ENCODE measurements at places on chromosomes 6 and 20.

DNA sequence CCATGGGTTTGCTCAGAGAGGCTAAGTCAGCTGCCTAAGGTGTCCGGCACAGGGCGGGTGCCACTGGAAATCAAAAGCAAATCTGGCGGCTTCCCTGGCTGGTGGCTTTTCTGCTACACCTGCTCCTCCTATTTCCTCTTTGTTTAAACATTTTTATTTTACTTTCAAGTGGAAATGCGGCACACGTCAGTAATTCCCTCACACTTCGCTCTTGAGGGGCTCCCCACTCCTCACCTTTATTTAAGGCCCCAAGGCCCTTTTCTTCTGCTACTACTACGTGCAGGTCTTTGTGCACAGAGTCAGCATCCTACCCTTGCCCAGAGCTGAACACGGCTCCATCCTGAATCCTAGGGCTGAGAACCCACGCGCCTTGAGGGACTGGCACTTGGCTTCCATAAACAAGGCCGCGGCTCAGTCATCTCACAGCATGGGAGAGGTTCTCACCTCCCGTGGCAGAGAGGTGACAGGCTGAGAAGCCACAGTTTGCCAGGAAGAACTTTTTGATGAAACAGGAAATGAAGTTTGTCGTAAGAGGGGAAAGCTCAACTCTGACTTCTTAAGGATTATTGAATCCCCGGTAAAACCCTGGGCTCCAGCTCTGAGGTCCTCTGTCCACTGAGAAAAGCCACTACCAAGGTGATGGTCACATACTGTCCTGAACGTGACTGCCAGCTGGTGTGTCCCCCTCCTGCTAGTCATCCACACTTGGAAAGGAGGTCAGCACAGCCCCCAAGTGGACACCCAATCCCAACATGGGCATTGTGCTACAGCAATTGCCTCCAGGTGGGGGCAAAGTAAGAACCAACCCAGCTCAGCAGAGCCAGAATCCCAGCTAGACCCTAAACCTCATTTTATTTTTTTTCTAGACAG lies 48.0 kb downstream of the NFATC2 start:
- H3K4me1 ChIP-seq = peaks cover 72% of the 10 kb centered on the region
- peaks cover 16% of the 10 kb centered on the region for H3K36me3 ChIP-seq
- peak overlapping the region; percentile 53 for H3K27ac ChIP-seq
- H3K27me3 ChIP-seq = no peaks in the 10 kb centered on the region

GRCh38 chr20:5156675-5157448 lies 30.1 kb downstream of the CDS2 start:
- H3K27ac ChIP-seq = no peak overlapping the region
- peaks cover 4% of the 10 kb centered on the region for H3K4me1 ChIP-seq
- H3K27me3 ChIP-seq = no peaks in the 10 kb centered on the region
- DNase-seq = no peak

GRCh38 chr6:105564121-105564902 lies 161.4 kb upstream of the PREP start:
- DNase-seq = no peak
- no peaks in the 10 kb centered on the region for H3K27me3 ChIP-seq
- H3K36me3 ChIP-seq = no peaks in the 10 kb centered on the region
- H3K4me3 ChIP-seq = no peak overlapping the region
- peaks cover 5% of the 10 kb centered on the region for H3K4me1 ChIP-seq

DNA sequence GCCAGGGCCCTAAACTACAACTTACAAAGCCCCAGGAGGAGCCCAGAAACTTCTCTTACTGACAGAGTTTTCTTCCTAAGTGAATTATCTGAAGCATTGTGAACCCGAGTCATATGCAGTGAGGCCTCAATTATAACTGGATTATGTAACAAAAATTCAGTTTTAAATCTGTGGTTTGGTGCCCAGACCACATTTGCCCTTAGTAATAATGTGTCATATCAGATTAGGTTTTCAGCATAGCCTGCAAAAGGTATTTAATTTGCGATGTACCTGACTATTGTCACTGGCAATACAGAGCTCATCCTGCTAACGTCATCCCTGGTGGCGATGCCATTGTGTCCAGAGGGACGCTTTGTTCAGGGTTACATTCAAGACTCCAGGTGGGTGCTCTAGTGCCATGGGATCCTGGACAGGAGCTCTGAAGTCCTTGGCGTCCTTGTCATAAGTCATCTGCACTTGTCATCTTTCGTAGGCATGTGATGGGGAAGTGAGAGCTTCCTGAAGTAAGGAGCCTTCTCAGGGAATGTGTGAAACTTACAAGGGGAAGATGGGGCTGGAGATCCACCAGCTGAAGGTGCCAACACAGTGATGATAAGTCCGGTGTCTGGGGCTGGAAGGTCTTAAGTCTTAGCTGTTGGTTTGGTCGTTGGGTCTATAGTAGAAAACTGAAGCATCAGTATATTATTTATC lies 65.1 kb downstream of the HIVEP1 start:
- no peak for DNase-seq
- peak overlapping the region; percentile 34 for H3K4me3 ChIP-seq
- peaks cover 8% of the 10 kb centered on the region for H3K4me1 ChIP-seq

GRCh38 chr20:17969884-17970409 lies 1.1 kb downstream of the MGME1 start:
- no peaks in the 10 kb centered on the region for H3K36me3 ChIP-seq
- H3K27me3 ChIP-seq = no peaks in the 10 kb centered on the region
- peaks cover 79% of the 10 kb centered on the region for H3K4me1 ChIP-seq
- H3K27ac ChIP-seq = peak overlapping the region; percentile 94

GRCh38 chr6:1729750-1730140 lies 120.0 kb downstream of the FOXC1 start:
- no peak for DNase-seq
- H3K27me3 ChIP-seq = no peaks in the 10 kb centered on the region
- no peaks in the 10 kb centered on the region for H3K4me1 ChIP-seq
- H3K4me3 ChIP-seq = no peak overlapping the region
- peaks cover 5% of the 10 kb centered on the region for H3K36me3 ChIP-seq
- no peak overlapping the region for H3K27ac ChIP-seq

GRCh38 chr6:28586962-28587745 lies 61.5 kb downstream of the GPX5 start:
- peaks cover 54% of the 10 kb centered on the region for H3K27me3 ChIP-seq
- no peak overlapping the region for H3K27ac ChIP-seq
- H3K36me3 ChIP-seq = no peaks in the 10 kb centered on the region
- peak overlapping the region; percentile 64 for H3K4me3 ChIP-seq
- DNase-seq = peak; percentile 61
- H3K4me1 ChIP-seq = peaks cover 12% of the 10 kb centered on the region

DNA sequence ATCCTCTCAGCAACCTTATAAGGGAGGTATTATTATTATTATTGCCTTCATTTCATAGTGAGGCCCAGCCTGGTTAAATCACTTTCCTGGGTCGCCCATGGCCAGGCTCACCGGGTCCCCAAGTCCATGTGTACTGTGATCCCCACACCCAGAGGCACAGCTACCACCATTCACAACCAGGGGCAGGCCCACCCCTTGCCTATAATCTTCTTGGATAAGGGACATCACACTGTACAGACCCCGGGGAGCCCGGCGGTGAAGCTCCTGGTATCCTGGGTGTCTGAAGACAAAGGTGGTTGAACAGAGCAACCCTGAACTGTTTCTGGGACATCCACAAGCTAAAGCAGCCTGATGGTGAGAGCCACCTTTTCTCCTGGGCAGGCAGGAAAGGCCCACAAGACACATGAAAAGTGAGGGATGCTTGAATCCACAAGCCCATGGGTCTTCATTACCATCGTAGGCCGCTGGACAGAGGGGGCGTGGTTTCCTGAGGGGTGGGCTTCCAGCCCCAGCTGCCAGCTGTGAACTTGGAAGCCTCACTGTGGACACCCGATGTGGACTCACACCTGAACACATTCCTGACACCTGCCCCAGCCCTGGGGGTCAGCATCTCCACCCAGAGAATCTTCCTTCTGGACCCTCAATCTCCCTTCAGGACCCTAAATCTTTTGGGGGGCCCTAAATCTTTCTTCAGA lies 185.5 kb upstream of the PMEPA1 start:
- H3K27ac ChIP-seq = no peak overlapping the region
- H3K4me1 ChIP-seq = no peaks in the 10 kb centered on the region
- H3K36me3 ChIP-seq = no peaks in the 10 kb centered on the region
- no peak overlapping the region for H3K4me3 ChIP-seq
- no peaks in the 10 kb centered on the region for H3K27me3 ChIP-seq

DNA sequence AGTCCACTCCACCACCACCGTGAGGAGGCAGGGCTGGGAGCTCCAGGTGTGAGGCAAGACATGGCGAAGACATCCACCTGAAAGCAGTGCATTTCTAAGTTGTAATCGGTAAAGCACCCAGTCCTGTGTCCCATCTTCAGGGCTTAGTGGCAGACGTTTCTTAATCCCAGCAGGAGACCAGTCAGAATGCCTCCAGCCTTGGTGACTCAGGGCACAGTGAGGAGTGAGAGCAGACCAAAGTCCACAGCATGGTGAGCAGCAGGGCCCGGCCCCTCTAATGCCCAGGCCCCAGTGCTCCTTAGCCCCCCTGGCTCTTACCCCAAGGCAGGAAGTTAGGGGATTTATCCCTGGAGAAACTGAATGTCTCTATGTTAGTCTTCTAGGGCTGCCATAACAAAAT lies 183.9 kb downstream of the SYNDIG1 start:
- no peaks in the 10 kb centered on the region for H3K27me3 ChIP-seq
- no peak overlapping the region for H3K27ac ChIP-seq
- no peak for DNase-seq
- no peaks in the 10 kb centered on the region for H3K4me1 ChIP-seq
- no peak overlapping the region for H3K4me3 ChIP-seq

GRCh38 chr6:134424165-134424797 lies 106.4 kb upstream of the SGK1 start:
- H3K36me3 ChIP-seq = no peaks in the 10 kb centered on the region
- no peak for DNase-seq
- H3K4me1 ChIP-seq = no peaks in the 10 kb centered on the region
- no peak overlapping the region for H3K27ac ChIP-seq
- H3K4me3 ChIP-seq = no peak overlapping the region

GRCh38 chr6:255751-256083 lies 36.6 kb upstream of the DUSP22 start:
- no peaks in the 10 kb centered on the region for H3K36me3 ChIP-seq
- H3K4me1 ChIP-seq = peaks cover 32% of the 10 kb centered on the region
- DNase-seq = peak; percentile 47

GRCh38 chr20:60254901-60255411 lies 296.7 kb downstream of the CDH26 start:
- no peaks in the 10 kb centered on the region for H3K4me1 ChIP-seq
- no peak for DNase-seq
- H3K27me3 ChIP-seq = no peaks in the 10 kb centered on the region
- H3K4me3 ChIP-seq = no peak overlapping the region

- no peak overlapping the region for H3K27ac ChIP-seq
- DNase-seq = no peak
- H3K27me3 ChIP-seq = no peaks in the 10 kb centered on the region
- H3K4me1 ChIP-seq = no peaks in the 10 kb centered on the region
Observed at GRCh38 chr6:15493437-15494168, 169.2 kb downstream of the DTNBP1 start.

DNA sequence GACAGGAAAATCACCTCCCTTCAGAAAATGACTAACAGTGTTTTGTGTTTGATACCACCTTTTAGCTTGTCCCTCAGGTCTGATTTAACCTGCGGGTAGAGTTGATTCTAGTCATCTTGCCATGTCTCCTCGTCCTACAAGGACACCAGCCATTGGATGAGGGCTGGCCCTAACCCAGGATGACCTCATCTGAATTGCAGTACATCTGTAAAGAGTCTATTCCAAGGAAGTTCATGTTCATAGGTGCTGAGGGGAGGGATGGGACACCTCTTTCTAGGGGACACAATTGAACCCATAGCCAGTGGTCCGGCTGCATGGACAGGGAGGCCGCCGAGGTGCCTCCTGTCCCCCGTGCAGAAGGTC lies 52.0 kb upstream of the DACT2 start:
- H3K4me1 ChIP-seq = no peaks in the 10 kb centered on the region
- no peak overlapping the region for H3K27ac ChIP-seq

DNA sequence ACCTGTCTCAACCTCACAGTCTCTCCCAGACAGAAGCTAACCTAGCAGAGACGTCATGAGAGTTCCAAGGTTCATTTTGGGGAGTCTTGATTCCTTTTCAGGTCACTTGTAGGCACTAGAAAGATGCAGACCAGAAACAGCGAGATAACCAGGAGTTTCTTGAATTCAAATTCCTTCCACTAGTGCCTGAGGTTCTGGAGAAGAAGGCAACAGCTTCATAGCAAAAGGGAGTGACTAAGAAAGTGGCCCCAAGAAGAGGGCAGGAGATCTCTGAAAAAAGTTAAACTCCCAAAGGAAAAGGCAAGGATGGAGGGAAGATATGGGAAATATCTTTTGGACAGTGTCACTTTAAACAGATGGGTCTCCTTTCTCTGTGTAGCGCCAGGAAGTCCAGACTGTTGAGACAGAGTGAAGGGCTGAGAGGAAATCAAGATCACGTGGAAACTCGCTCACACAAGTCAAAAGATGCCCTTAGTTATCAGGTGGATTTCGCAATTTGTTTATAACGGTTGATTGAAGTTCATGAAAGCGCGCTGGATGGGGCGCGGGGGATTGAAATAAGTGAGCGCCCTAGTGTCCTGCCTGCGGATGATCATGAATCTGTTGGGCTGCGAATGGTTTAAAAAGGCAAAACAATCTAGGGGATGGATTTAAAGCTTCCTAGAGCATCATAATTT lies 4.8 kb upstream of the PRSS16 start:
- DNase-seq = no peak
- H3K36me3 ChIP-seq = no peaks in the 10 kb centered on the region
- H3K27me3 ChIP-seq = peaks cover 34% of the 10 kb centered on the region
- H3K4me1 ChIP-seq = no peaks in the 10 kb centered on the region
- no peak overlapping the region for H3K4me3 ChIP-seq

- no peak overlapping the region for H3K27ac ChIP-seq
- H3K36me3 ChIP-seq = no peaks in the 10 kb centered on the region
- peaks cover 8% of the 10 kb centered on the region for H3K4me1 ChIP-seq
- peaks cover 3% of the 10 kb centered on the region for H3K27me3 ChIP-seq
- peak overlapping the region; percentile 76 for H3K4me3 ChIP-seq
Observed at GRCh38 chr6:45830441-45831139, 185.1 kb downstream of the CLIC5 start.

GRCh38 chr20:50980851-50981713 lies 22.5 kb downstream of the MOCS3 start:
- no peaks in the 10 kb centered on the region for H3K4me1 ChIP-seq
- H3K27me3 ChIP-seq = no peaks in the 10 kb centered on the region
- no peak overlapping the region for H3K4me3 ChIP-seq
- H3K36me3 ChIP-seq = no peaks in the 10 kb centered on the region
- H3K27ac ChIP-seq = no peak overlapping the region

DNA sequence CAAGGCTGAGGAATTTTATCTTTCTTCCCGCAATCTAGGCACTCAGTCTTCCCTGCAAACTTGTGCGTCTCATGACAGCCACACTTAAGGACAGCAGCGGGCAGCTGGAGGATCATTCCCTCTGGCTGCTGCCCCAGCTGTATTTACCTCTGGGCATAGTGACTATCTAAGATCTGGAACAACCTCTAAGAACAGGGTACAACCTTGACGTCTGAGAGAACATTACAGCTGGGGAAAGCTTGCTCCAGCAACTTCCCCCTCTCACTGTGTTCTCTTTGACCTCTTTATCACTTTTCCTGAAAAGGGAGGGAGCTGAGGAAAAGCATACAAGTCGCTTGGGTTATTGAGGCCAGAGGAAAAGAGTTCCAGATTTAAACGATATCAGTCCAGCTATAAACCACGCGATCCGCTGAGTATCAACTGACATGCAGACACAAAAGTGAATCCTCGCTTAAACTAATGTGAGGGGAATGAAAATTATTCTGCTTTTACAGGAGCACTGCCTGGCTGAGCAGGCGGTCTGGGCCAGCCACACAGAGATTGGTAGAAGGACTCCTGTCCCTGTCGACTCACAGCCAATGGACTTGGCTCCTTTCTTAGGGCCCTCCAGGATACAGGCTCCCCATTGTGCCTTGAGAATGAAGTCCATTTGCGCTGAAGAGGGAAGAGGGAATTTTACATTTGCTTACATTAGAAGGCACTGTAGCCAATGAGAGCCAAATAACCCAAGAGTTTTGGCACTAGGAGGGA lies 153.3 kb downstream of the QRSL1 start:
- H3K4me1 ChIP-seq = no peaks in the 10 kb centered on the region
- no peak for DNase-seq
- H3K27ac ChIP-seq = no peak overlapping the region
- no peak overlapping the region for H3K4me3 ChIP-seq
- no peaks in the 10 kb centered on the region for H3K36me3 ChIP-seq
